ENCODE measurements at places on chromosomes 2 and 18.

DNA sequence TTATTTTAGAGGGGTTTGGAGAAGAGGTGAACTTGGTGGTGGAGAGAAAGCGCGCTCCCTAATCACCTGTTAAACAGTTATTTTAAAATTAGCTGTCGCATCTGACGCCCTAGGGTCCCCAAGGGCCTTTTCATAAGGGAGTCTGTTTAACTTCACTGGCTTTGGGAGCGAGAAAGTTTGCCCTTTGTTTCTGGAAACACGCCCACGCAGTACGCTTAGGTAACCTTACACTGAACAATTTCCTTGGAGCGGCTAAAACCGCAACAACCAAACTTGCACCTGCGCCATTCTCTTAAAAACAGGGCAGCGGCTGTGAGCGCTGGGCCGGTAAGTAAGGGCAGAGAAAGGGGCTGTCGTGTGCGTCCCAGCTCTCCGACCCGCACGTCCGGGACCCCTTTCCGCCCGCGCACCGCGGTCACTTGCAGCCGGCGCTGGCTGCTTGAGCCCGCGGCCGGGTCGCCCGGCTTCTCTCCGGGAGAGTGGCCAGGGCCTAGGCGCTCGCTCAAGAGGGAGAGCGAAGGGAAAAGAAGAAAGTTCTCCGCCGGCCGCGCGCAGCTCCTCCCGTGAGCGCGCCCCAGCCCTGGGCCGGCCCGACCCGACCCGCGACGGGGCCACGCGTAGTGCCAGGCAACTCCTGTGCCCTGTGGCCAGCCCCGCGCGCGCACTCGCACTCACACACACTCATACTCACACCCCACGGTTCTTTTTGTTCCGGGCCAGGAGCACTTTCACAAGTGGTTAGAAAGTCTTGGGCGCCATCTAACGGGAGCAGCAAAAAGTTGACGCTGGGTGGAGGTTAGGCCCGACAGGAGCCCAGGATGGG is 19.2 kb downstream of the POU3F3 start:
- no peak for DNase-seq

- no peak for DNase-seq
Observed at GRCh38 chr2:46350029-46350689, 53.0 kb downstream of the EPAS1 start.

DNA sequence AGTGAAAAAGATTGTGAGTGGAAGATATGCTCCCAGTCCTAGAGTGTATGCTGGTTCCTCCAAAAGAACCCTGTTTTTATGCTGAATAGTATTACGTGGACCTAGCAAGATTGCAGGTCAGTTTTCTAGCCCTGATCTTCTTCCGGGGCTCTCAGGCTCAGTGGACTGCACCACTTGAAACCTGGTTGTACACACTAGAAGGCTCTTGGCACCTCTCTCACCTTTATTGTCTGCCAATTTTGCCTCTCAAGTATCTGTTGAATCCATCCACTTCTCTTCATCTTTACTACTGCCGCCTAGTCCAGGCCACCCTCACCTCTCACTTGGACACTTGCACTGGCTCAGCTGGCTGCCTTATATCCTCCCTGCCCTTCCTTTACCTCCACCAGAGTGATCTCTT is 16.8 kb downstream of the TTC39C start:
- no peak for DNase-seq

DNA sequence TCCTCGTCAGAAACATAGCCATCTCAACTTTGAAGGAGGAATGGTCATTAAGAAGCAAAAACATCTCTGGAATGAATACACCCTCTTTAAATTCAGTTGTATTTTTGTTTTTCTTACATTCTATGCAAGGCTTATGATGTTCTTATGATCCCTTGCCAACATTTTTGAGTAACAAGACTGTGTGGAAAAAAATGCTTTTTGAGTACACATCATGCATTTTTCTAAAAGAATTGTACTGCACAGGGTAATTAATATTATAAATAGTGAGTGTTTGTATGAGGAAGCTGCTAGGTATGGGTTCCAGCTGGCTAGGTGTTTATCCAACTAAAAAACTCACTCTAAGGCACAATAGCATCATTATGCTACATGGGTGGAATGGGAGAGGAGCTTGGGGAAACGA is 59.0 kb upstream of the SPATS2L start:
- DNase-seq, result no peak

- no peak for DNase-seq
Observed at GRCh38 chr2:171482308-171482707, 40.0 kb upstream of the CYBRD1 start.

GRCh38 chr2:209322905-209323512 is 100.8 kb upstream of the MAP2 start:
- DNase-seq, result no peak

GRCh38 chr18:23718731-23719130 is 29.5 kb downstream of the LAMA3 start:
- DNase-seq, result no peak

DNA sequence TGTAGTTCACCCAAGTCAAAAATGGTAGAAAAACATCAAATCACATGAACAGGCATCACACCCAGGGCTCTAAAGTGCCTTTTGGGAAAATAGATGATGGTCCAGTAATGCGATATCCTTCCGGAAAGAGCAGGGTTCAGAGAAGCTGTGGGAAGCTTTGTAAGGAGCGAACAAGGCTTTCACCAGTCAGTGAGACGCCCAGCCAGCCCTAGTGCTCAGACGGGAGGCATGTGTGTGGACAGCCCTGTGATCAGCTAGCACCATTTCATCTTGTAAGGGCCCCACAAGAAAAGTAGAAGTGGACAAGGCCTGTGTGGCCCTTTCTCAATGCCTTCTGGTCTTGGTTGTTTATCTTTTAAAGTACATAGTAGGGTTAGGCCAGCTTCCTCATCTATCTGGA is 76.1 kb downstream of the SMIM21 start:
- no peak for DNase-seq

DNA sequence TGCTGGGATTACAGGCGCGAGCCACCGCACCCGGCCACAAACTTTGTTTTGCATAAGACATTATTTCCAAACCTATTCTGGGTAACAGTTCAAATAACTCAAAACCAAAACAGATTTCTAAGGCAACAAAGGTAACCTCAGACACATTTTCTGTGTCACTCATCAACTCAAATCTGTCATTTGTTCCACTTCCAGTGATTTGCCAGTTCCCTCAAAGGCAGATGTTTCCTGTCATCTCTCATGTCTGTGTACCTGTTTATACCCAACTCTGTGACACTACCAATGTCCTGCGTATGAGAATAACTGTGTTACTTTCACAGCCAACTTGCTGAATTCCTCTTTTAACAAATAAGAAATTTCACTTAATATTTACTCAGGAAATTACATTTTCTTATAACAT is 54.4 kb downstream of the SCN3A start:
- DNase-seq, result no peak

DNA sequence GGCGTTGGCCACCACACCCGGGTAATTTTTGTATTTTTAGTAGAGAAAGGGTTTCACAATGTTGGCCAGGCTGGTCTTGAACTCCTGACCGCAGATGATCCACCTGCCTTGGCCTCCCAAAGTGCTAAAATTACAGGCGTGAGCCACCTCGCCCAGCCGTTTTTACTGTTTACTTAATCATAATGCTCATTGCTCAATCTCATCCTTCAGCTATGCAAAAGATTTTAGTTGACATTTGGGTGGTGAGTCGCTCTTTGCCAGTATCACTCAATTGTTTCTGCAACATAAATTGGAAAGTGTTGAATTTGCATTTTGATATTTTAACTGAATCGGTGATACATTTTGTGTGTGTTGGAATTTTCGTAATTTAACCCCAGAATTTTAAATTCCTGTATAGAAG is 7.8 kb upstream of the ZNF532 start:
- DNase-seq, result no peak

- DNase-seq, result no peak
Observed at GRCh38 chr2:238742066-238742465, 105.8 kb upstream of the TWIST2 start.

DNA sequence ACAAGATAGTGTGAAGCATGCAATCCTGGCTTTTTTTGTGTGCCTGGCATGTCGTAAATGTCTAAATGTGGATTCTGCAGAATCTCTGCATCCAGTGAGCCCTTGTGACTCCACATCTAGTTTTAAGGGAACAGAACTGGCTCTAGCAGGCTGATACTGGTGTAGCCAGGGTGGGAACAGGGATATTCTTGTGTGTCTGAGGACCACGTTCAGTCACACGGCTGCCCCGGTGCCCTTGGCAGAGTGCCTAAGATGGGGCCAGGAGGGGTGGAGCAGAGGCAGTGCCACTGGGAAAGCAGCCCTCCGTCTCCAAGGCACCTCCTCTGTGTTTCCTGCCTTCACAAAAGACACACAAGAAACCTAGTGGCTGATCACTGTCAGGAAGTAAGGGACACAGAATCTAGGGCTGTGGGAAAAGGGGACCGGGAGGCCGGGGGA is 91.5 kb upstream of the PARD3B start:
- DNase-seq, result no peak

- no peak for DNase-seq
Observed at GRCh38 chr18:55243857-55244256, 284.6 kb upstream of the CCDC68 start.

GRCh38 chr2:101989740-101990460 is 1.9 kb upstream of the IL1R2 start:
- no peak for DNase-seq

DNA sequence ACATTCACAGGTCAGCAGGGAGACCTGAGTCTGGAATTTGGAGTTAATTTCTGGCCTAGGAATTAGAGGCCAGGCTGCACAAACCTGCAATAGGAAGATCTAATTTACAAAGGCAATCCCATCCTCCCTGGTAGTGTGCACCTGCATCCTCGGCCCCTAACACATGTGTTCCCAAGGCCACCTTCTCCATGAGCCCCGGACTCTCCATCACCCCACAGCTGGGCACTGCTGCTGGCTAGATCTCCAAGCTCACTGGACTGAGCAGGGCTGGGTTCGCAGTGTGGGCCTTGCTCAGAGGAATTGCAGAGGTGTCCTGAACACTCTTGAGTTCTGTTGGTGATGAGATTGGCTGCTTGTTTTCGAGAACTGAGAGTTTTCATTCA is 162.6 kb upstream of the TWIST2 start:
- no peak for DNase-seq

- DNase-seq, result no peak
Observed at GRCh38 chr2:152814475-152815030, 96.1 kb downstream of the ARL6IP6 start.

- DNase-seq, result no peak
Observed at GRCh38 chr2:224885291-224885690, 157.0 kb downstream of the DOCK10 start.

- no peak for DNase-seq
Observed at GRCh38 chr2:175036582-175037018, 31.4 kb upstream of the CHN1 start.

DNA sequence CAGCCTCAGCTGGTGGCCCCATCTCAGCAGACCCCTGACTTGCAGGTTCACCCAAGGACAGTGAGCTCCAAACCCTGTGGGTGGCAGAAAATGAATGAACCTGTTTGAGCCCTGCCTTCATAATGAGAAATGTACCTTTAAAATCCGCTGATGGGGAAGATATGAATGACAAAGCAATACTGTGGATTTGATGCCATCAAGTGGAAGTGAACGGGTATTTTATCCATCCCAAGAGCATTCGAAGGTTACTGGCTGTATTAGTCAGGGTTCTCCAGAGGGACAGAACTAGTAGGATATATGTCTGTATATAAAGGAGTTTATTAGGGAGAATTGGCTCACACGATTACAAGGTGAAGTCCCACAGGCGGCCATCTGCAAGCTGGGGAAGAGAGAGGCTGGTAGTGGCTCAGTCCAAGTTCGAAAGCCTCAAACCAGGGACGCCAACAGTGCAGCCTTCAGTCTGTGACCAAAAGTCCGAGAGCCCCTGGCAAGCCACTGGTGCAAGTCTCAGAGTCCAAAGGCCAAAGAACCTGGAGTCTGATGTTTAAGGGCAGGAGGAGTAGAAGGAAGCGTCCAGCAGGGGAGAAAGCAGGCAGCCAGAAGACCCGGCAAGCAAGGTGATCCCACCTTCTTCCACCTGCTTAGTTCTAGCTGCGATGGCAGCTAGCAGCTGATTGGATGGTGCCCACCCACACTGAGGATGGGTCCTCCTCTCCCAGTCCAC is 32.1 kb downstream of the TOGARAM2 start:
- DNase-seq, result no peak

DNA sequence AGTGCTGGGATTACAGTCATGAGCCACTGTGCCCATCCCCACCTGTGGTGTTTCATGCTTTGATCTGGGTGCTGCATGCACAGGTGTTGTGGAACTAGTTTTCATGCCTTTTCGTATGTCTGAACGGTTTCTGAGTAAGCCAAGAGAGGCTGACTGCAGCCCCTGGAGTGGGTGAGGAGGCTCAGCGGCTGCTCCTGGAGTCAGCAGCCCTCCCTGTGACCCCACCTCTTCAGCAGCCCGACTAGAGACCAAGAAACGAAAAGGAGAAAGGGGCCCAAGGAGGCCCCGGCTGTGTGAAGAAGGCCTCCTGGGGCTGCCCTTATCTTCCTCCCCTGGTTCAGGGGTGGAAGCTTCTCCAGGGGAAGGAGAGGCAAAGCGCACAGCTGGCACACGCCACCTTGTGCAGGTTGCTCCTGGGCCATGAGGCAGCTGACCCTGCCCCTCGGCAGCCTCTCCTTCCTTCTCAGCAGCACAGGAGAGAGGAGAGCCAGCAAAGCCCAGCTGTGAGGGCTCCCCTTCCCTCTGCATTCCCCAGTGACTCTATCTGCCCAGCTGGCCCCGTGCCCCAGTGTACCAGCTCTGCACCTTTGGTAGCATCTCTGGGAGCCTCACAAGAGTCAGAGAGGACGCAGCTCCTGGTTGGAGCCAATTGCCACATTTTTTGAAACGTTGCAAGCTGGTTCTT is 182.5 kb upstream of the HS6ST1 start:
- no peak for DNase-seq

GRCh38 chr2:104745846-104746245 is 108.1 kb upstream of the POU3F3 start:
- DNase-seq, result no peak

GRCh38 chr2:233022561-233022960 is 9.5 kb upstream of the NGEF start:
- DNase-seq, result no peak

DNA sequence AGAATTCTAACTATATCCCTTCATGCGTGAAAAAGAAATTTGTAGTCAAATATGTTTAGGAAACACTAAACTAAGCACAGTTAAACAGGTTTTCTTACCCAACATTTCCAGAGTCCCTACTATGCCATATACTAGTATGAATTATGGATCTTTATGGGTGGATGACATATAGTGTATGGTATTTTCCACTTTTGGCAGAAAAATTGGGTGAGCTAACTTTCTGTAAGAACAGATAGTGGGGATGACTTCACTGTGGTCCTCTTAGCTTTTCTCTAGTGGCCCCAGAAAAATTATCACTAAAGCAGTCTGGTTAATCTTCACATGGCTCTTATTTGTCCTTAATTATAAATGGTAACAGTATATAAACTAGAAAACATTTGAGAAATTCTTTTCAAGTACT is 240.0 kb upstream of the GULP1 start:
- no peak for DNase-seq

GRCh38 chr2:216047397-216047796 is 34.0 kb upstream of the MREG start:
- no peak for DNase-seq

DNA sequence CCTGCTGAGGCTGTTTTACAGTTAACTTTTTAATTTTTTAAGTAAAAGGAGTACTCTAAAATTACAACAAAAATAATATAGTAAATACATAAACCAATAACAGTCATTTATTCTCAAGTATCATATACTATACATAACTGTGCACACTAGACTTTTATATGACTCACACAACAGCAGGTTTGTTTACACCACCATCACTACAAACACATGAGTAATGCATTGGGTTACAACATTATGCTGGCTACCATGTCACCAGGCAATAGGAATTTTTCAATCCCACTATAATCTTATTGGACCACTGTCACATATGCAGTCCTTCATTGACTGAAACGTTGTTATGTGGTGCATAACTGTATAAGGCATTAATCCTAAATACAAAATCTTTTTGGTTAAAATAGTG is 42.5 kb downstream of the RASGRP3 start:
- DNase-seq, result no peak

All from T-helper 1 cell (primary cell).